ENCODE measurements at places on chromosomes 11 and 22. TPM values are rescaled to one million over a fixed set of nuclear protein-coding genes. Genes with fewer than 3 reads are reported as not detected.

LDHAL6A gene
- not detected for total RNA-seq

P2RX3 gene
- not detected for total RNA-seq

CCDC117 gene
- 17.1 TPM for total RNA-seq

PHOX2A gene
- not detected for total RNA-seq

DNA sequence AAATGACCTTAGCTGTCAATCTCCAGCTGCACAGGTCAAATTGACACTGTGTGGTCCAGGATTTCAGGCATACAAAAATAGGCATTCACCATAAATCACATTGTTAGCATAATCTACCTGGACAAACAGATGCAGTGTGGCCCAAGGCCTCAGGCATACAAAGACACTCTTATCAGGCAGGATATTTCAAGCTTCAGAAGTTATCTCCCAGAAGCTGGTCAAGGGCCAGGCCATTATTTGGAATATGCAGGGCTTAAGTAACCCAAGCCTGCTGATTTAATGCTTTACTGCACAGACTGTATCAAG lies 25.5 kb upstream of the HORMAD2 start:
- no peak for DNase-seq

DNA sequence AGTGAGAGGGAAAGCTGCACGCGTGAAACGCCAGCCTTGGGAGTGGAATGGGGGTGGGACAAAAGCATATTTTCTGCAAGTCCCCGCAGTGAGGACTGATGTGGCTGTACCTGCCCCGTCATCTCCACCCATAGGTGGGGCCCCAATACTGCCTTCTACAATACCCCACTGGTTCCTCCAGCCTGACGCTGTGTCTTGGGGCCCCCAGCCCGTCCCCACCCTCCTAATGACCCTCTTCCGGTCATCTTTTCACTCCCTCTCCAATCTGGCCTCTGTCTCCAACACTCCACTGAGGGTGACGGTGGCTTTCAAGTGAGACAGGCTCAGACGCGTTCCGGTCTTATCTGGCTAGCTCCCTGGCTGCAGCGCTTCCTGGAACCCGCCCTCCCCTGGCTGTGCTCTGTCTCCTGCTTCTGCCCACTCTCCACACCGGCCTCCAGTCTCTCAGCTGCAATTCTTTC lies 104.2 kb downstream of the MICAL3 start:
- DNase-seq, result no peak

GRCh38 chr22:37940698-37941376 lies 12.6 kb downstream of the C22orf23 start:
- DNase-seq, result no peak

GRCh38 chr11:87878373-87878825 lies 296.8 kb downstream of the RAB38 start:
- DNase-seq, result peak; percentile 18

- no peak for DNase-seq
Measured at GRCh38 chr22:30327864-30328345, 1.2 kb upstream of the TBC1D10A start.

DNA sequence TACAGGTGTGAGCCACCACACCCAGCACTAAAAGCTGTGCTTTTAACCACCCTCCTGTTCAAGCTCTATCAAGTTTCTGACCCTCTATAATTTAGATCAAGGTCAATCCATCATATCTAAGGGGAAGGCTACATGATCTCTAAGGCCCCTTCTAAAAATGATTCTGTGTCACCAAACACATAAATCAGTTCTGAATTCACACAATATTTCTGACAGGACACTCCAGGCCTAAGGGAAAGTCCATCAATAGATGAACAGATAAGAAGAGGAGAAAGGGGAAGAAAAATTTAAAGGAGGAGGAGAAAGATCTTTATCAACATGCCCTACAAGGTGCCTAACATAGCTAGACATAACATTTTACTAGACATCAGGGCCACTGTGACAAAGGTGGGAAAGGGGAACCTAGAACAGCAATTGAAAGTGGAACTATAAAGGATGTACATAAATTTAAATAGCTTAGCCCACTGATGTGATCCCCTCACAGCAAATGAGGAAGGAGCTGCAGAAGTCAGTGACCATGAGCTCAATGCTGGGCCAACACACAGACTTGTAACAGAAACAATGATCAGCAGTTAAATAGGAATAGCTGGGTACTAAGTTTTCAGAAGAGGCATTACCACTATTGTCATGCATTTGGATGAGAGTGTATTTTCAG lies 4.7 kb downstream of the PRCP start:
- no peak for DNase-seq

GRCh38 chr11:118908901-118909618 lies 16.7 kb downstream of the BCL9L start:
- DNase-seq, result no peak

- DNase-seq, result no peak
Measured at GRCh38 chr22:23122216-23122957, 19.4 kb downstream of the RSPH14 start.

DNA sequence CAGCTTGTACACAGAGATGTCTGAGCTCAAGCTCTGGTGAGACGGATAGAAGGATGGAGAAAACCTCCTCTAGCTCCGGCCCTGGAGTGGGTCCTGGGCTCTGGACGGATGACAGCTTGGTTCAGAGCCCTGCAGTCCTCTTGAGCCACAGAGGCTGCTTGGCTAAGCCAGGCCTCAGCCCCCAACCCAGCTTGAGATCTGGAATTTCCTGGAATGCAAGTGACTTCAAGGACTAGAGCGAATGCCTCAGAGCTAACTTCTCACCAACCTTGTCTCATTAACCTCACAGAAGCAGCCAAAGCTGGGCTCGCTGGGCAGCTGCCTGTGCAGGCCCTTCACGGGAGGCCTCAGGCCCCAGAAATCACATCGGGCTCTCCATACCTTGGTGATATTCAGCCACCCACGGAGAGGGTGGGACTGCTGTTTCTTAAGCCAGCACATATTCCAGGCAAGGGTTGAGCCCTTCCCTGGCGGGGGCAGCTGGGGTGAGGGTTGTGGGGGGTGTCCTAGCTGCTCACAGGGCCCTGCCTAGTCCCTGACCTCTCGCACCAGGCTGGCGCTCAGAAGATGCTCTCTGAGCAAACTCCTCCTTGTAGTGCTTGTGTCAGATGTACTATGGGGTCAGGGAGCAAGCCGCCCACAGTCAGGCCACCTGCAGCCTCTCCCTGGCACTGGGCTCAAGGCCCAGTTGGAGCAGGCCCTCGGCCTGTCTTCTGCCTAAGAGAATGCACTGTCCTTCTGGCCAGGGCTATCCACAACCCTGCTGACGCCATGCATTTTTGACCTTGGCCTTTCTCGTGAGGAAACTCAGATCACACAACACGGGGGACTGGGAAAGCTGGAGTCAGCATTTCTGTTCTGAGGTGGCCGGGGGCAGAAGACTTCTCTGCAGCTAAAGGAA lies 73.6 kb upstream of the TTLL12 start:
- no peak for DNase-seq

- DNase-seq, result no peak
Measured at GRCh38 chr11:44963948-44964347, 13.3 kb upstream of the TP53I11 start.

- DNase-seq, result no peak
Measured at GRCh38 chr11:69876013-69876412, 56.8 kb upstream of the FGF3 start.

GRCh38 chr11:69387409-69387885 lies 93.5 kb downstream of the MYEOV start:
- peak; percentile 52 for DNase-seq

DNA sequence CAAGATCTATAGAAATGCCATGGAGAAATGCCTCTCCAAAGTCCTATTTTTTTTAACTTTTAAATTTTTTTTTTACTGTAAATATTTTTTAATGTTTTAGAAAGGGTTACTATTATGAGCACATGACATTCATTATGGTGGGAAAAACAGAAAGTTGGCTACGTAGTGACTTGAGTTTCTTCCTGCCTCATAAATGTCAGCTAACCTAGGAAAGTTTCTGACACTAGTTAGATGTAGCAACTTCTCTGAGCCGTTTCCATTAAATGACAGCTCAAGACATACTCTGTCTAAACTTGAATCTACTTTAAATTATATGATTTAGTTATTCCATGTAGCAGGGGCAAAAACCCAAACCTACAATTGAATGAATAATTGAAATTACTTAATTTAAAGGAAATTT lies 18.4 kb upstream of the CTSC start:
- DNase-seq, result no peak

GRCh38 chr11:68575025-68575665 lies 109.2 kb upstream of the GAL start:
- DNase-seq, result no peak

Data from epithelial cell of proximal tubule (primary cell).